Suppressor macrophage treated with lipopolysaccharide for 1 hour (primary cell): ENCODE measurements at places on chromosomes 3 and 15.

DNA sequence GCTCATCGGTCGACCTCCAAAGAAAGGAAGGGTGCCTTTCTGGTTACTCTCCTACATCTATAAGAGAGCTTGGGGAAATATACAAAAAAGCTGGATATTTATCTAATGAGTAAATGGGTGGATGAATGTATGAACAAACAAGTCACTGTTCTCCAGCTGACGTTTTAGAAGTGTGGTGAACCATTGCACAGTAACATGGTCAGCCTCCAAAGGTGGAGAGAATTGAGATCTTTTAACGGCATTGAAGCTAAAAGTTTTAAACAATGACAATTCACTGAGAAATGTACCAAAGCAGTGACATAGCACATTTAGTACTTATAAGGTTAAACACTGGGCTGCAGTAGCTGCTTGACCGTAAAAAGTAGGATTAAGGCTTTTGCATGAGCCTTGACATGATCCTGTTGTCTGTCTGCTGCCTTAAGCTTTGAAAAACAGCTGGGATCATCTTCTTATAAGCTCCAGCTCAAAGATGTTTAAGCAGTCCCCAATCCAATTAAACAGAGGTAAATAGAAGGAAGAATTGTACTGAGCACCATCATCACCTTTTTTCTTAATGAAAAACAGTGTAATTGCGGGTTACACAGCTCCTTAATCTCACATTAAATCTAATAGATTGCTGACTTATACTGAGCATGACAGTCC lies 222.9 kb downstream of the WDR72 start:
- DNase-seq, result no peak

GRCh38 chr3:48219543-48219942 lies 3.8 kb upstream of the CAMP start:
- DNase-seq, result peak; percentile 80

- no peak for DNase-seq
These were observed 55.6 kb downstream of the CYP11A1 start for GRCh38 chr15:74311734-74312444.

DNA sequence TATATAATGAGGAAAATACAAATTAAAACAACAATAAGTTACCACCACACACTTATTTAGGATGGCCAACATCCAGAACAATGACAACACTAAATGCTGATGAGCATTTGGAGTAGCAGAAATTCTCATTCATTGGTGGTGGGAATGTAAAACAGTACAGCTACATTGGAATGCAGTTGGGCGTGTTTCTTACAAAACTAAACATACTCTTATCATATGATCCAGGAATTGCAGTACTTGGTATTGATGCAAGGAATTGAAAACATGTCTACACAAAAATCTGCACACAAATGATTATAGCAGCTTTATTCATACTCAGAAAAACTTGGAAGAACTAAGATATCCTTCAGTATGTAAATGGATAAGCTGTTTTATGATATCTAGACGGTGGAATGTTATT lies 594.2 kb downstream of the ZBBX start:
- DNase-seq, result no peak

DNA sequence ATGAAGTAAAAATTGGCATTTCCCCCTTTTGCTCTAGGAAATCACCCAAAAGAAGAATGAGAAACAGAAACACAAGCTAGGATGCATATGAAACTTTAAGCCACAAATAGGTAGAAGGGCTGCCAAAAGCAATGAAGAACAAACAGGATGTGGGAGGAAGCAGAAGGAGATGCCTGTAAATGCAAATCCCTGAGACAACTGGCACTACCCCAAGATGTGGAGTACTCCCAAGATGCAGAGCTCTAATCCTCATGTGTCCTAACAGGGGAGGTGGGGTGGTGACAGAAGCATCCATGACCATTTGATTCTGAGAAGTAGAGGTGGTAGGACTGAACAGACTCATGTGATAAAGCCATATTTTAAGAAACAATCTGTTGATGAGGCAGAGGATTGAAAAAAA lies 31.9 kb upstream of the ZNF280D start:
- DNase-seq, result no peak

DNA sequence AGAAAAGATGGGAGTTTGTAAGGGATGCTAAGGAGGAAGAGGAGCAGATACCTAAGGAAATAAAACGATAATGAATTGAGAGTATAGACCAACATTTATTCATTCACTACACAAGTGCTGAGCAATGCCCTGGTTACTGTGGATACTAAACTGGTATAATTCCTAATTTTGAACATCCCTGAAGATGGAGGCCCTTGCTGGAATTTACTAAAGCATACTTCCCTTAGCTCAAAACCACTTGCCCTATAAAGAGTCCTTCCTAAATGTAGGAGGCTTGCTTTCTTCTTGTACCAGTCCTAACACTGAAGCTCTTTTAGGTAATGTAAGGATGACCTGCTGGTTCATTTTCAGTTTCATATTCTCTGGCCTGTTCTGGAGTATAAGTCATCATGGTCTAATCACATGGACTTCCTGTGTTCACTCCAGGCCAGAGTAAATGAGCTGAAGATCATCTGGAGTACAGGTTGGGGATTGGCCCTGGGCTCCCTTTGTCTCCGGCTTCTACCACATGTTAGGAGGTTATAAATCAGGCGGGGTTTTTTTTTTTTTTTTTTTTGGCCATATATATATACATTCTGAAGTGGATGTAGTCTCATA lies 40.1 kb upstream of the MTMR10 start:
- DNase-seq, result peak; percentile 33

- DNase-seq, result no peak
These were observed 11.3 kb downstream of the HDAC11 start for GRCh38 chr3:13491206-13491974.

DNA sequence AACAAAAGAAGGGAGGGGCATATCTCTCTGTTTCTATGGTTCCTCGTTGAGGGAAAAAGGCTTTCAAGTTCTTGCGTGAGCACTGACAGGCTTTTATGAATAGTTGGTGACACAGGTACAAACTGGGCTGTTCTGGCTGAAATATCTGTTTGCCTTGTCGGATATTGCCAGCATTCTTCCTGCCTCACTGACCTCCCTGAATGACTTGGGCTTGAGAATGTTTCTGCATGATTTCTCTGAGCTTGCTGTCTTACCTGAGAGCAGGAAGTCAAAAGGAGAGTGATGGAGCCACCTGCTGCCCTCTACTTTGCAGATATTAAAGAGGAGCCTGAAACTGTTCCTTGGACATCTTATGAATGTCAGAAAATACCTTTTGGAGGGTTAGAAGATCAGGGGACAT lies 4.8 kb downstream of the GCNT3 start:
- DNase-seq, result no peak

DNA sequence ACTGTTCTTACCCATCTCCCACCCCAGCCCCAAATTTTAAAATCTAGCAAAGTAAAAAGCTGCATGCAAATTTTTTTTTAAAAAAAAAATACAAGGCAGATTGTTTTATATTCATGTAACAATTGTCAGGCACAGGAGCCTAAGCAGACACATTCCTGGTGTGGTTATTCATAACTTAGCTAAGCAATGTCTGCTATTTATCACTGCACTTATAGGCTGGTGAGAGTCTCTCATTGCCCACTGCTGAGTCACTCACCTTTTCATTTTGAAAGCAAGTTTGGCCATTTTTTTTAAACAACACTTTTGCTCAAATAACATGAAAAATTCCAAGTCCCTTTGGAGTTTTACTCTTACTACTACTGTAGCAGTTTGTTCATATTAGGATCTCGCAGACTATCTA lies 413.9 kb downstream of the RBMS3 start:
- no peak for DNase-seq

DNA sequence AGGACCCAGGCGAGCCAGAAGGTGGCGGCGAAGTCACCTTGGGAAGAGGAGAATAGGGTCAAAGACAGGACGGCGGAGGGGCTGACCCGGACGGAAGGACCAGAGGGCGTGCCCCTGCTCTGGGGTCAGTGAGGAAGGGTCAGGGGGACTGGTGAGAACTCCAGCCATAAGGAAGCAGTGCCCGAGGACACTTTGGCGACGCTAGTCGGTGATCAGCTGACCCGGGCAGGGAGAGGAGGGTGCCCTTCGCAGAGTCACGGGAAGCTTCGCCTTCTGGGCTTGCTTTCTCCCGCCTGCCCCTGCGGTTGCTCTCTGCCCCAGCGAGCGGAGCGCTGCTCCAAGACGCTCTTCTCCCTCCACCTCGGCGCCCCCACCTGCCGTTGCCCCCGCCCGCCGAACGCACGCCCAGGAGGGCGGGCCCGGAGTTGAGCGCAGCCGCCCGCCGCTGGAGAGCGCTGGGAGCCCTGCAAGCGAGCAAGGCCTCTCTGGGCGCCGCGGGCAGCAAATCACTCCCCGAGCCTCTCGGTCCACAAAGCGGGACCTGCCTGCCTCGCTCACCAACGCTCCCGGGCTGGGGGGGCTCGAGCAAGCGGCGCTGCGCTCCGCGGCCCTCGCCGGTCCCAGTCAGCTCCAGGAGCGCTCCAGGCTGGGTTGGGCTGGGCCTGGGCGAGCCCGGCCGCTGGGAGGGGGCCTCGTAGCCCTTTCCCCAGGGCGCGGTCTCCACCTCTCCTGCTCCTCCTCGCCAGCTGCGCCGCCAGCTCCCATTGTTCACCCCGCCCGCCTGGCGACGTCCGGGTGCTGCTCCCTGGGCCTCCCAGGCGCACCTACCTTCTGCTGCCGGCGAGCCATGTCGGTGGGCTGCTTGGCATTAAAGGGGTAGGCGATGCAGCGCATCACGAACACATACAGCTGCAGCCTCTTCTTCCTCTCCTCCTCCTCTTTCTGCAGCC lies 1.2 kb downstream of the CADPS start:
- no peak for DNase-seq

GRCh38 chr3:71583566-71584393 lies at the start of gene FOXP1:
TSS of gene FOXP1 (minus strand) at chr3:71583728. CDS start at chr3:71198381, 385,347 bp downstream.
- DNase-seq, result peak; percentile 76

DNA sequence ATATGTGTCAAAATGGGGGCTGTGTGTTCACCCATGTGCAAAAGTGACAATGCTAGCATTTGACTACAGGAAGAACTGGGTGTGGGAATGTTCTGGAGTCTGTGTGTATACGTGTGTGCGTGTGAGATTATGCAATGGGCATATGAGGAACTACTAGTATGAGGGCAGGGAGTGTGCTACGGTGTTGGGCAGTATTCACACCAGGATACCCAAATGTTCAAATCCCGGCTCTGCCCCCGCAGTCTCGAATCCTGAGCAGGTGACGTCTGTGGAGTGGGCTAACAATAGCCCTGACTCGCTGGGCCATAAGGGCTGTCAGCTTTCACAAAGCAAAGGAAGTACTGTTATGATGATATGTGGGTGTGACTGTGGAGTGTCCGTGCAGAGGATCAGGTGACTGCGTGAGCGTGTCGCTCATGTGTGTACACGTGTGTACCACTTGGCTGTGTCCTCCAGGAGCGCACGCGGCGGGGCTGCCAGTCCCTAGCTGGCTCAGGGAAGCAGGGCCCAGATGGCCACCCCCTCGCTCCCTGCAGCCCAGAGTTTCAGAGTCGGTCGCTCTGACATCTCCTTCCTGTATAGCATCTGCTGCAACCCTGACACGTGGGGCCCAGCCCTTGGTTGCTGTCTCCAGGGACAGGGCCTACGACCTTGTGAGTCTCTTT lies 27.2 kb downstream of the IQSEC1 start:
- DNase-seq, result peak; percentile 53

DNA sequence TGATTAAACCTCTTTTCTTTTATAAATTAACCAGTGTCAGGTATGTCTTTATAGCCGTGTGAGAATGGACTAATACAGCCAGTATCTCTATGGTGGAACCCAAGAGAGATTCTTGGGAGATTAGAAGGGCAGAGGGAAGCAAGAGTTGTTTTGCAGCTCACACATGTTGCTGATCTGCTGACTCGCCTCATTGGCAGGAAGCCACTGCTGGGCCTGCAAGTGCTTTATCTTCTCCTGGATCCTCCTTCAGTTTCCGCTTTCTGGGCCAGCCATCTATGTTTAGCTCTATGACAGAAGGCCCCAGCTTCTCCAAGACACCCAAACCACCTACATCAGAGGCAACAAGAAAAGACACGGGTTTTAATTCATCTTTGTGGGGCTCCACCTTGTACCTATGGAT lies 23.4 kb upstream of the GALNT15 start:
- DNase-seq, result peak; percentile 58

GRCh38 chr15:94610069-94610468 lies 378.7 kb downstream of the MCTP2 start:
- no peak for DNase-seq

GRCh38 chr3:63886858-63887257 lies 23.2 kb downstream of the ATXN7 start:
- no peak for DNase-seq

GRCh38 chr3:194103983-194104751 lies 31.8 kb upstream of the HES1 start:
- DNase-seq, result no peak

- no peak for DNase-seq
These were observed 6.7 kb downstream of the LPCAT4 start for GRCh38 chr15:34360298-34360697.

GRCh38 chr15:71167445-71168165 lies 52.3 kb downstream of the THSD4 start:
- no peak for DNase-seq

DNA sequence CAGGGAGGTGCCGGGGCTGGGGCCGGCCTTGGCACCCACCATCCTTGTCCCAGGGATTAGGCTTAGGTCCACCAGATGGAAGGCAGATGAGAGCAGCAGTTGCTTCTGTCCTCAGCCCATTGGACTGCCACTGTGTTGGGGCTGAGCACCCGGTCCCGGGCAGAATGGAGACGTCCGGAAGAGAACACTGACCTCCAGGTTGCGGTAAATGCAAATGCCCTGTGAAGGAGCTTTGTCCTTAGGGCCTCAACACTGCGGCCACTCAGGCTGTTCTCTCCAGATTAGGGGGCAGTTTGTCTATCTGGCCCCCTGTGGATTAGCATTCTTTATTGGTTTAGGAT lies at the start of gene SERINC4:
TSS of gene SERINC4 (minus strand) at position 276 of the 341 bp plus-strand sequence. CDS start at position 42, 234 bp downstream.
- no peak for DNase-seq

GRCh38 chr15:31792611-31793199 lies 237.6 kb upstream of the CHRNA7 start:
- no peak for DNase-seq

DNA sequence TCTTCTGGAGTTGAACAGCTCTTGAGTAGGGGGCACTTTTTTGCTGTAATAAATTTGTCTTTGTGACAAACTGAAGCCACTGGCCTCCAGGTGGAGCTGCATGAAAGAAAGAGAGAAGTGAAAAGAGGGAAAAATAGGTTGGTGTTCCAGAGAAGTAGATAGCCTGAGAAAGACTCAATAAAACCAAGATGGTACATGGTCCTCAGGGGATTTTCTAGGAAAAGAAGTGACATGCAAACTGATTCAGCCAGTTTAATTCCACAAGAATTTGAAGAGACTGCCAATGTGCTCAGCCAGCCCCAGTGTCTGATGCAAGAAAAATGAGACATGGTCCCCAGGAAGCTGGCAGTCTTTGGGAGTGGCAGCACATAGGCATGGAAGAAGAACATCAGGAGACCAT lies 152.7 kb downstream of the CD47 start:
- DNase-seq, result peak; percentile 66

DNA sequence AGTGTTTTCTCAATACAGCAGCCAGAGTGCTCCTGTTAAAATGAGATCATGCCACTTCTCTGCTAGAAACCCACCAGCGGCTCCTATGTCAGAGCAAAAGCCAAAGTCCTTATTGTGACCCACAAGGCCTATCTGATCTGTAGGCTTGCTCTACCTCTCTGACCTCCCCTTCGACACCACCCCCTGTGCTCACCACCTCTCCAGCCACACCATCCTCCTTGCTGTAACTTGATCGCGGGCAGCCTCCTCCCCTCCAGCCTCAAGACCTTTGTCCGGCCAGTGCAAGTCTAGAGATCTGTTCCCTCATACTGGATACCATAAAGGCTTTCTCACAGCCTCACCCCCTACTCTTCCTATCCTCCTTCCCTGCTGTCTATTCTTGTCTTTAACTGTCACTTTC lies 1.9 kb upstream of the IGDCC4 start:
- DNase-seq, result no peak
